Mesothelial cell of epicardium (in vitro differentiated cells): ENCODE measurements at places on chromosomes 5 and 9.

DNA sequence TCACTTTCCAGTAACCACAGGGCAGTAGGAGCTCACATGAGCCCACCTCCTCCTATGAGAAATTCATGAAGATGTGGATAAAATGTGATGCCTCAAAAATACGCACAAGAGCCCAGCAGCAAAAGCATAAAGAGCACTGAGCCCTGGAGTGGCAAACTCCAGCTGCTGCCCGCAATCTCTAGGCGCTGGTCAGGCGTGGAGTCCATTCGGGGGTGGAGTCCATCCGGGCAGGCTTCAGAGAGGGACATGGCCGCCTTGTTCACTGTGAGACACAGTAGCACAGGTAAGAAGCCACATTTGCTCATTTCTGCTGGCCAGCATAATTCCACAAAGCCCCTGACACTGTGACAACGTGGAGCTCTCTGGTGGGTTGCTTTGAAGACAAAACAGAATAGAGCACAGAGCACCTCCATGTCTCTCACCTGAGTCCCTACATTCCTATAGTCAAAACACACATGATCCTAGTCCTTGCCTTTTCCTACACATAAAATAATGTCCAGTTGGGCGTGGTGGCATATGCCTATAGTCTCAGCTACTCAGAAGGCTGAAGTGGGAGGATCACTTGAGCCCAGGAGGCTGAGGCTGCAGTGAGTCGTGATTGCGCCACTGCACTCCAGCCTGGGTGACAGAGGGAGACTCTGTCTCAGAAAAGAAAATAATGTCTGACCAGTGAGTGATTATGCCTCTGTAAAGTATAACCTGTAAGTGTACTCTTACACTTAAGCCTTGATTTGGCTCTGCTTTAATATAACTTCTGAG is 365.2 kb downstream of the GADD45G start:
- DNase-seq, result no peak

- no peak for DNase-seq
These were observed 58.5 kb upstream of the IER5L start for GRCh38 chr9:129236441-129237145.

- DNase-seq, result no peak
These were observed 137.6 kb upstream of the ZNF618 start for GRCh38 chr9:113738496-113738892.

GRCh38 chr9:117454711-117455110 is 39.9 kb upstream of the ASTN2 start:
- no peak for DNase-seq

GRCh38 chr9:16475257-16475656 is 395.2 kb downstream of the BNC2 start:
- no peak for DNase-seq

GRCh38 chr5:140883373-140883772 is 1.4 kb downstream of the PCDHA13 start:
- DNase-seq, result no peak

- no peak for DNase-seq
These were observed 1.5 kb downstream of the CSF2 start for GRCh38 chr5:132074772-132075718.

GRCh38 chr5:145484158-145484557 is 351.0 kb downstream of the PRELID2 start:
- DNase-seq, result no peak

- no peak for DNase-seq
These were observed 105.3 kb downstream of the GCNT1 start for GRCh38 chr9:76564297-76564696.

DNA sequence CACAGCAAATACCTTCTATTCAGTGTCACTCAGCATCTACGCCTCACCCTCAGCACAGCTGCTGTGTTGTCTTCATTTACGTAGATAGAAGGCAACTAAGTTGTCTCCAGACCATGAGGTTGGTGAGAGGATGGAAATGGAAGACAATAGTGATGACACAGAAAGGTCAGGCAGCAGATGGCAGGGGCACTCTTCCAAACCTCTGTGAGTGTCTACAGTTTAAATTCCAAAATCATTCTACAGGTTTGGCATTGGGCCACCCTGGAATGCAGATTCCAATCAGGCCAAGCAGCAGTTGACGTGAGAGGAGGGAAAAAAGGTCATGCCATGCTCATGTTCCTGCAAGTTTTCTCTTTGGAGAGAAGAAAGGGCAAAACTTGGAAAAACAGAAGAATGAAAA is 68.7 kb upstream of the ADAMTSL1 start:
- DNase-seq, result no peak

GRCh38 chr5:64273276-64273675 is 107.6 kb downstream of the RNF180 start:
- DNase-seq, result no peak

GRCh38 chr9:19781240-19781639 is 7.6 kb downstream of the SLC24A2 start:
- DNase-seq, result no peak

DNA sequence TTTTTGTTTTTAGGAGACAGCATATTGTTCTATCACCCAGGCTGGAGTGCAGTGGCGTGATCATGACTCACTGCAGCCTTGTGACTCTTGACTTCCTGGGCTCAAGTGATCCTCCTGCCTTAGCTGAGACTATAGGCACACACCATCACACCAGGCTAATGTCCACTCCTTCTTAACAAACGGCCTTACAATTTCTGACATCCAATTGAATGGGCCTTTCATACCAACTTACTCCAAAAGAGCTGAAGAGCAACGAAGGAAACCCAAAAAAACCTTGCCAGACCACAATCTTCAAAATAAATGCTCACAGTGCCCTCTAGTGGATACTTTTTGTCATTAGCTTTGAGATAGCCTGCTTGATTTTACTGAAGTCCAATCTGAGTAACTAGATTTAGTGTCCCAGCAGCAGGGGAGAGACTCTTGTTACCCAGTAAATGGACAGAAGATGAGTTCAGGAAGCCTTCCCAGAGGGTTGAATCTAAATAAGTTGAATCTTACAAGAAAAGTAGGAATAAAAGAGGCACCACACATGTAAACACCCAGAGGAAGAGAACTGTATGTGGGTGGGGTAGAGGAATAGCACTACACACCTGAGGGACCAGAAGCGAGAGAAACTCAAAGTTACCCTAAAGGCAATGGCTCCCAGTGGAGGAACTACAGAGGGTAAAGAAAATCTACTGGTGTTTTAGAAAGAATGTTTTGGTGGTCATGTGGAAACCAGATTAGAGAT is 9.3 kb downstream of the ZNF622 start:
- DNase-seq, result no peak

DNA sequence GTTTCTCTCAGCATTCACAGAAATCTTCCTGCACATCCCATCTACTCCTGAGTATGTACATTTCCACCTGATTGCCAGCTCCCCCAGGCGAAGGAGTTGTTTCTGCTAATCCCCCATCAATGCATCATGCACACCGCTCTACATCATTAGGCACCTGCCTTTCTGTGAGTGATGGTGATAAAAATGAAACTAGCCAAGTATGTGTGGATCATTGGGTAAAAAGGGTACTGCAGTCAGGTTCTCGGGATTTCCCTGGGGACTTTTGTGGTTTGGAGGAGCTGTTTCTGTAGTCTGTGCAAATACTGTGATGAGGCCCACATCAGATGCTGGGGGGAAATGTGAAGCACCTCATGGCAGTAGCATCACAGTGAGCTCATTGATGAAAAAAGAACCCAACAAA is 30.4 kb downstream of the CAMK4 start:
- no peak for DNase-seq

GRCh38 chr5:170614720-170615119 is 110.9 kb downstream of the KCNIP1 start:
- no peak for DNase-seq

GRCh38 chr9:126885131-126885641 is 24.7 kb downstream of the ZBTB34 start:
- no peak for DNase-seq

- DNase-seq, result no peak
These were observed 45.4 kb downstream of the PTBP3 start for GRCh38 chr9:112288029-112288428.

DNA sequence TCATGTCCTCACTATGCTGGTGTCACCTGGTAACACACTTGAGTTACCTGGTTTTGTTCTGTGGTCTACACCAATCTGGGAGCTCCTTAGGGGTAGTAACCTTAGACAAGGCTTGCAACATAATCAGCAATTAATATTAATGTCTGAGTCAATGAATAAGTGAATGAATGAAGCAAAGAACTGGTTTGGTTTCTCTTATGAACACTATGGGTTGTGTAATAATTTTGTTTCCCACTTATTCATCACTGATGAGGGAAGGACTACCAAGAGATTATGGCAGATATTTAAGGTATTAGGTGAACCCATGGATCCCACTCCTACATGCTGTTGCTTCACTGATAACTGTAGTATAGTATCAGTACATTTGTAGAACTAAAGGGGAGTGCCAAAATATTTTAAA is 116.0 kb downstream of the SLC12A2 start:
- DNase-seq, result no peak

DNA sequence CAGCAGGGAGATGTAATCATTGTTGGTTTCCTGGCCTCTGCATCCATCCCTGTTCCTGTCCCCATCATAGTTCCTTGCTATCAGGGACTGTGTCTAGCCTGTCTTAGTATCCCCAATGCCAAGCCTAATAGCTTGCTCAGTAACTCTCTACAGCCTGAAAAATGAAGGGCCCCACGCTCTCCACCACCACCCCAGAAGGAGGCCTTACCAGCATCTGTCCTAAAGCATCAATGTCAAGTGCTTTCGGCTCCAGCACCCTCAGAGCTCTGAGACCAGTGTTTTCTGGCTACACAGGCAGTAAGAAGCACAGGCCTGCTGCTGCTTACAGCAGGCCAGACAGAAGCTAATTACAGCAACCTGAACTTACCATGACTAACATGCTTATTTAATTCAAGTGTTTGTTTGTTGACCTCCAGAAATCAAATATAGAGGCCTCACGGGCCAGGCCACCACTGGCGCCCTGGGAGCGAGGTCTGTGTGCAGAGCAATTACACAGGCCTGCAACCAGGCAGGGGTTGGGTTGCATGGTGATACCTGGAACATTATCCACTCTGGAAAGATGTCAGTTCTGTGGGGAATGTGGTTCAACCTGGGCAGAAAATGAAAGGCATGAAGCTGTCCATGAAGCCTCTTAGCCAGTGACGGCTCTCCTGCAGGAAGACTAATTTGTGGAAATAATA is 124.3 kb downstream of the SLC1A3 start:
- DNase-seq, result no peak

DNA sequence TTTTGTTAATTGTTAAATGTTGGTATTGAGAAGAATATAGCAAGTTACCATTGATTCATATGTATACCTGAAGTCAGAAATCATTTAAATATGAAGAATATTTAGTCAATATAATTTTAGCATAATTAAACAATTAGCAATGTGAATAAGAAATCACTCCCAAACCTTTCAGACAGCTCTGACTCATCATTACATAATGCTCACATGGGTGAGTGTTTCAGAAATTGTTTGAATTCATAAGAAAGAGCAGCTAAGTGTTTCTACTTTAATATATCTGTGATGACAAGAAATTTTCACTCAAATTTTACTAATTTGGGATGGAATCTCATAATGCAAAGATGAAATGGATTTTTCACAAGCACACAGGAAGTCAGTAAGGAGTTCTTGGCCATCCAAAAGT is 42.0 kb upstream of the CDC42SE2 start:
- no peak for DNase-seq

GRCh38 chr5:15794052-15794985 is 294.3 kb downstream of the FBXL7 start:
- no peak for DNase-seq

GRCh38 chr5:96638561-96638960 is 23.6 kb upstream of the CAST start:
- DNase-seq, result no peak

GRCh38 chr5:177368869-177369644 is 11.3 kb downstream of the RGS14 start:
- DNase-seq, result no peak

GRCh38 chr5:74866596-74867162 is 492 bp upstream of the FAM169A start:
- no peak for DNase-seq

- no peak for DNase-seq
These were observed 79.0 kb downstream of the GLDC start for GRCh38 chr9:6566409-6567139.

DNA sequence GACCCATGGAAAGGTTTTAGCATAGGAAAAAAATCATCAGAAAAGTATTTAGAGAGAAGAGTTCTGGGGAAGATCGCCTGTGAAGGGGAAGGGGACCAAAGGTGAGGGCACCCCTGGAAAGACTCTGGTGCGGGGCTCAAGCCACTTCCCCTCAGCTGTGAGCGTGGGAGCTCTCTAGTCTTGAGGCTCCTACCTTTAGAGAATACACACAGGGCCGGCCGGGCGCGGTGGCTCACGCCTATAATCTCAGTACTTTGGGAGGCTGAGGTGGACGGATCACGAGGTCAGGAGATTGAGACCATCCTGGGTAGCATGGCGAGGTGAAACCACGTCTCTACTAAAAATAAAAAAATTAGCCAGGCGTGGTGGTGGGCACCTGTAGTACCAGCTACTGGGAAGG is 6.9 kb downstream of the TRIM41 start:
- DNase-seq, result no peak

GRCh38 chr5:72281430-72281763 is 38.6 kb downstream of the MRPS27 start:
- DNase-seq, result no peak

- peak; percentile 77 for DNase-seq
These were observed 28.8 kb upstream of the MGAT1 start for GRCh38 chr5:180831139-180832093.

DNA sequence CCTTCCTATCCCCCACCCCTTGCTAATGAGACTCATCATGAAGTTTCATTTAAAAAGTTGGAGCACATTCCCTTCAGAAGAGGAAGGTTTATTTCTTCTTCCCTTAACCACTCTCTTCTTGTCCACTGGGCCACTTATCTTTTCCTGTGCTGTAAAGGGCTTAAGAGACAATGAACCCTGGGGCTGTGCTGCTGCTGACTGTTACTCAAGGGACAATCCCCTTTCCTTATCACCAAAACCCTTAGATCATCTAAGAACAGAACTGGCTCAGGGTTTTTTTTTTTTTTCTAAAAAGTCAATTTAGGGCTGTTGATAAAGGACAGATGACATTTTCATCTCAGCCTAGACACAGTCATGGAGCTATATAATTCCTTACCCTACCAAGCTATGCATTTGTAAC is 29.6 kb downstream of the CAPSL start:
- DNase-seq, result no peak

GRCh38 chr5:159049844-159050315 is 49.8 kb downstream of the EBF1 start:
- no peak for DNase-seq

GRCh38 chr9:7033076-7034045 is 275.6 kb downstream of the KDM4C start:
- DNase-seq, result no peak

DNA sequence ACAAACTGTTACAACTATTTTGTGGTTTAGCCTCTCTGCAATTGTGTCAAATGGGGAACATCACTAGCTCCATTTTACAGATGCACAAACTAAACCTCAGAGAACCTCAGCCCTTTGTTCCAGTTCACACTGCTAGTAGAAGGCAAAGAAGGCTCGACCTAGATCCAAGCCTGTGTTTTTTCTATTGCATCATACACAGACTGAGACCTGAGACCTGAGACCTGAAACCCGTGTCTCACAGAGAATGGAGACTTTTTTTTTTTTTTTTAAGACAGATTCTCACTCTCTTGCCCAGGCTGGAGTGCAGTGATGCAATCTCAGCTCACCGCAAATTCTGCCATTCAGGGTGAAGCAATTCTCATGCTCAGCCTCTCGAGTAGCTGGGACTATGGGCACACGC is 120.8 kb downstream of the GALNT10 start:
- no peak for DNase-seq
